T-helper 17 cell (primary cell): ENCODE measurements at places on chromosomes 12 and 14.

DNA sequence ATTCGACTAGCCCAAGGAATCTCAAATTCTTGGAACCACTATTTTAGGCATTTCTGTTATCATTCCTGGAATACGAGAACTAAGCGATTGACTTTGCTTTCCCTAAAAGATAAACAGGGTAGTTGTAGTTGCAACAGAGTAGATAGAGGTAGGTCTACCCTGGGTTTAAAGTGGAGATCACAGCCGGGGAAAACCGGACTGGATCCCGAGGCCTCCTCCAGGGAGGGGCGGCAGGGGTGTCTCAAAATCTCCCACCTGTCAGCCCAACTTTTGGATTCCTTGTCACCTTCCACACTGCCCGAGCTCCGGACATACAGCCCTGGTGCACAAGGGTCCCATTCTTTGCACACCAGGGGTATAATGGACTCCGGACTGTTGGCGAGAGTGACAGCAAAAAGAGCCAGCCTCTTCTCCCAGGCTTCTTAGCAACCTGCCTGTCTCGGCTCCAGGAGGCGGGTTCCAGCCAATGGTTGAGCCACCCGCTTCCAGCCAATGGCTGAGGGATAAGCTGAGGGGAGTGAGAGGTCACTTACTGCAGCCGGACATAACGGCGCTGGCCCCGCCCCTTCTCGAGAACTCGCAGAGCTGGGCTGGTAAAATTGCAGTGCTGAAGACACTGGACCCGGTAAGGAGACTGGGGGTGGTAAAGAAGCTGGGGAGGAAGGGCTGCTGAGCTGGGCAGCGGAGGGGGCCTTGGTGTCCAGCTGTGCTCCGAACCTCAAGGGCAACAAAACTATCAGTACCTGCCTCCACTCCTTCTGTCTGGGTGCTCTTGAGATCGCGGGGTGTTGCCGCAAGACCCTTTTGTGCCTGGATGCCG lies at the start of gene SUOX:
Gene SUOX (plus strand): TSS at position 562 of the 820 bp plus-strand sequence. CDS start 4,946 bp downstream, outside the sequence.
- DNase-seq: no peak

GRCh38 chr12:42135259-42135814 lies 9.3 kb downstream of the GXYLT1 start:
- no peak for DNase-seq

DNA sequence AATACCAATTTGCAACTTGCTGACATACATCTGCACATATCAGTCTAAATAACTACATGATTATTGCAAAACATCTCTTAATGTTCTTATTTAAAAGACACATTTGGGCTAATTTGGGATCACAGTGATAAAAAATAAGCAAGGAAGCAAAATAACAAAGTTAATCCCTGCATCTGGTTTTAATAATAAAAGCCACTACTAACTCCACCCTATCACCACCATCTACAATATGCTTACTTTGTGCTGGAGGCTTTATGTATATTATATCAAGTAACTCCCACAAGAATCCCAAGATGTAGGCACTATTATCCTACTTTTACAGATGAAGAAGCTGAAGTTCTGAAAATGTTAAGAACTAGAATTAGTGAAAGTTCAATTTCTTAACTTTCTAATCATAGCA lies 45.7 kb downstream of the TAOK3 start:
- no peak for DNase-seq

DNA sequence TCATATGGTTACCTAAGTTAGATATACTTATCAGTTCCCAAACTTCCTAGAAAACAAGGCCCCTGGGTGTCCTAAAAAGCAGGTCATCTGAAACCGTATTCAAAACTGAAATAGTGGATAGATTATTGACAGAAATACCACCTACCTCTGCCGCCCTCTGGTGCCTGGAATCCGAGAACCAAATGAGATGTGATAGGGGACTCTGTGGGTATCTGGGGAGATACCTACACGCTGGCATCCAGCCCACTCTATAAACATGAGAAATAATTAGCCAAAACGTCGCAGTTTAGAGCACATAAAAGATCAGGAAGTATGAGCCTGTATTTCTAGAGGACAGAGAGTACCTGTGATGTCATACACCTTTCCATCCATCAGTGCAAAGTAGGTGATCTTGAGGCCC lies 4.4 kb downstream of the ORMDL2 start:
- no peak for DNase-seq

DNA sequence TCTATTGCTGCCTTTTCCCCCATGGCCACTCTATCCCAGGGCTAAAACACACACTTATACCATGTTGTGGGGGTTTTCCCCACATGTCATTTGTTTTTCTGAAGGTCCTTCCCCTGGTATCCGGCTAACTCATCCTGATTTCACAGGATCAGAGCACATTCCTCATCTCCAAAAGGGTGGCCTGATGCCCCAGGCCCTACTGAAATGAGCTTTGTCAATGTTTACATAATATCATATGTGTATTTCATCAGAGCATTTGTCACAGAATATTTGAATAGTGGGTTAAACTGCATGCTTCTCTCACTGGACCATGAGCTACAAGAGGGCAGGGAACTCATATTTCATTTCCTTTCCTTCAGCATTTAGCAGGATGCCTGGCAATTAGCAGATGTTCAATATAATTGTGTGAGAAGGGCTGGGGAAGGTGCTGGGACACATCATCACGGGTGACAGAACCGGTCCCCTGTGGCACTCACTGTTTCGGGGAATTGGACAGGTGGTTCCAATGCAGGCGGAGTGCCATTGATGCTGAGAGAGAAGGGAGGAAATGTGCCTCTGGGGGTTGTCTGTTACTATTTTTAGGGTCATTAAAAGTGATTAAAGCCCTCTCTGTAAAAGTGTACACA lies 26.8 kb downstream of the EMP1 start:
- no peak for DNase-seq
